ENCODE measurements at places on chromosomes 16 and 17.

- no peak for DNase-seq
Measured at GRCh38 chr17:17573912-17574311, 17.6 kb downstream of the PEMT start.

- DNase-seq: no peak
Measured at GRCh38 chr16:67199011-67199807, at the start of gene ELMO3. TSS of gene ELMO3 (plus strand) at chr16:67199131. CDS start at chr16:67199327, 196 bp downstream.

GRCh38 chr16:65922923-65923322, 443.6 kb upstream of the CDH5 start:
- DNase-seq: no peak

DNA sequence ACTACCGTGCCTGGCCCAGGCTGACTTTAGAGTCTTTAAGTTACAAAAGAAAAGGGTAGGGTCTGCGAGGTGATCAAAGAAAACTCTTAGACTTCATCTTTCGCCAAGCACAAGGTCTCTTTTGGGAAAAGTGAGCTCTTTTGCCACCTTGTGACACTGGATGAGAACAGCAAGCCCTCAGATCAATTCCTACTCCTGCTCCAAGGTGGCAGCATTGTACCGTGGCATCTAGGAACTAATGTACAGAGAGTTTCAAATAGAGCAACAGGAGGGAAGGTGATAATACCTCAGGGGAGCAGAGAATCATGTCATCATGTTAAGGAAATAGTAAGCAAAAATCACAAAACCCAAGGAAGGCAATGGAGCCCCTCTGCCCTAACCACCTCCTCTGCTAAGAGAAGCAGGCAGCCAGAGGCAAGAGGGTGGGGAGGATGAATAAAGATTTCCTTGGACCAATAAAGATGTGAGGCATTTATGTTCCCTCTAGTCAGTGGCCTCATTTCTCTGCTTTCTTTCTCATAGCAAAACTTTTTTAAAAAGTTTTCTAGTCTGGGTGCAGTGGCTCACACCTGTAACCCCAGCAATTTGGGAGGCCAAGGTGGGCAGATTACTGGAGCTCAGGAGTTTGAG, 2.1 kb upstream of the C17orf78 start:
- peak; percentile 53 for DNase-seq

- no peak for DNase-seq
Measured at GRCh38 chr17:82388223-82388921, 16.8 kb downstream of the UTS2R start.

All from activated T-cell treated with anti-CD3 and anti-CD28 coated beads, Interleukin-2, amount 50 U/mL, for 1 hour (primary cell).